ENCODE measurements at places on chromosomes 7 and 10.

DNA sequence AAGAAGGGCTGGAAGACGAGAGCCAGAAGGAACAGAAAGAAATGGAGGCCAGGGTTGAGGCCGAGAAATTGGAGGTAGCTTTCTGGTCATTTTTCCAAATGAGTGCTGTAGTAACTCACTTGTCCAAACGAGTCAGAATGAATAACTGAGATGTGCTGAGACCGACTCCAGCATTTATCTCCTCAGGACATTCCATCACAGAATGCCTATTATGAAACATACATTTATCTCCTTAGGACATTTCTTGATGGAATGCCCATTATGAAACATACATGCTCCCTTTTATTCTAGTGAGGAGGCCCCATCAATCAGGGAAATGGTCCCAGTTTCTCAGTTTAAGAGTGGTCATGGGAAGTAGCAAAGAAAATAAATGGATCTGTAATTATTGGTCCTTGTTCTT lies 16.5 kb downstream of the AVL9 start:
- no peak for DNase-seq

DNA sequence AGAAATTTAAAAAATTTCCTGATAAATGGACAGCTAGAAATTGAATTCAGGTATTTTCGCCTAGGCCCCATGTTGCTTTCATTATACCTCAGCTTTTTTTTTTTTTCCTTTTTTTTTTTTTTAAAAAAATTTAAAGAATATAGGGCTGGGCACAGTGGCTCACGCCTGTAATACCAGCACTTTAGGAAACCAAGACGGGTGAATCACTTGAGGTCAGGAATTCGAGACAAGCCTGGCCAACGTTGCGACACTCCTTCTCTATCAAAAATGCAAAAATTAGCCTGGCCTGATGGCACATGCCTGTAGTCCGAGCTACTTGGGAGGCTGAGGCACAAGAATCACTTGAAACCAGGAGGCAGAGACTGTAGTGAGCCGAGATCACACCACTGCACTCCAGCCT lies 334.0 kb downstream of the SORCS1 start:
- DNase-seq, result no peak

DNA sequence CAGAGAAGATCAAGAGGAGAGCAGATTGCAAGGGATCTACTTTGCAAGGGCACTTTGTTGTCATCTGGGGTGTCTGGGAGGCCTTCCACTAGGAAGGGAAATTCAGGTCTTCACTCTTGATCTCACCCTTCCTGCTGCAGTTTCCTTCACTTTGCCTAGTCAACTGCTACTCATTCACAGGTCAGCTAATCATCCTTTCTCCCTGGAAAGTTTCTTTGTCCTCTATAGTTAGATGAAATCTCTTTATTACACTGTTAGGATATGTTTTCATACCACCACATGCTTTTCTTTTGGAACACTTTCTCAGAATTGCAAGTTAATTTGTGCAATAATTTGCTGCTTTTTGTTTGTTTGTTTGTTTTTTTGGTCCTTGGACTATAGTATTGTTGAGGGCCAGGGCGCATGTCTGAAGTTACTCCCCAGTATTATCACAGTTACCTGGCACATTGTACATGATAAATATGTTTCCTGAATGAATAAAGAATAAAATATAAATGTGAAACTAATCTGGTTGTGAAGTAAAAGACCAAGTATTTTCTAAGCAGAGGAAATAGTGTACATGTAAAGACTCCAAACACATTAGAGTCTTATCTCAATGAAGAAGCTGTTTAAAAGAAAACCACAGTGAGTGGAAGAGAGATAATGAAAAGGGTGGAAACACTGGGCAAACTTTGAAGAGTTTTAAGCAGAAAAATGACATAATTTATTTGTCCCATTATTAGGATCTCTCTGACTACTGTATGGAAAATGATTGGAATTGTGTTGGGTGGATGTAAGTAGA lies 139.9 kb upstream of the DGKB start:
- DNase-seq, result no peak

- DNase-seq, result no peak
Observed at GRCh38 chr7:15848901-15849300, 162.4 kb upstream of the MEOX2 start.

- DNase-seq, result no peak
Observed at GRCh38 chr10:105643660-105644059, 1002.6 kb downstream of the SORCS3 start.

- DNase-seq, result no peak
Observed at GRCh38 chr7:107450970-107451369, 18.9 kb upstream of the GPR22 start.

DNA sequence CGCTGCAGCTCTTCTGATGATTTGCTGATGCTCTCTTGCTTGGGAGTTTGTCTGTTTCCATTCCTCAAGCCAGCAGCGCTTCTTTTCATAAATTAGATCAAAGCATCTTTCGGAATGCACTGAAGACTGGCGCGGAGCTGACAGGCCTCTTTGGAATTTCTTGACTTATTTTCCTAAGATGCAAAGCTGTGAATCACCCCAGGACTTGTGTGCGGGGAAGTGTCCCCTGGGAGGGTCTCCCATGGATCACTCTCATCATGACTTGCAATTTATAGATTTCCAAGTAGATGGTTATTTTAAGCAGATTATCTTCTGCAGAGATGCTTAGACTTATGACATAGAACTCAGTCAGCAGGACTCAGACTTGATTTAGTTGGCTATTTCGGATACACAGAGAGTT lies 467.2 kb downstream of the TCERG1L start:
- DNase-seq, result no peak

- DNase-seq, result no peak
Observed at GRCh38 chr7:65910237-65910636, 37.4 kb downstream of the VKORC1L1 start.

- no peak for DNase-seq
Observed at GRCh38 chr7:73773700-73774517, 3.8 kb upstream of the CLDN3 start.

GRCh38 chr7:47771990-47772360 lies 176.3 kb downstream of the PKD1L1 start:
- DNase-seq, result no peak

DNA sequence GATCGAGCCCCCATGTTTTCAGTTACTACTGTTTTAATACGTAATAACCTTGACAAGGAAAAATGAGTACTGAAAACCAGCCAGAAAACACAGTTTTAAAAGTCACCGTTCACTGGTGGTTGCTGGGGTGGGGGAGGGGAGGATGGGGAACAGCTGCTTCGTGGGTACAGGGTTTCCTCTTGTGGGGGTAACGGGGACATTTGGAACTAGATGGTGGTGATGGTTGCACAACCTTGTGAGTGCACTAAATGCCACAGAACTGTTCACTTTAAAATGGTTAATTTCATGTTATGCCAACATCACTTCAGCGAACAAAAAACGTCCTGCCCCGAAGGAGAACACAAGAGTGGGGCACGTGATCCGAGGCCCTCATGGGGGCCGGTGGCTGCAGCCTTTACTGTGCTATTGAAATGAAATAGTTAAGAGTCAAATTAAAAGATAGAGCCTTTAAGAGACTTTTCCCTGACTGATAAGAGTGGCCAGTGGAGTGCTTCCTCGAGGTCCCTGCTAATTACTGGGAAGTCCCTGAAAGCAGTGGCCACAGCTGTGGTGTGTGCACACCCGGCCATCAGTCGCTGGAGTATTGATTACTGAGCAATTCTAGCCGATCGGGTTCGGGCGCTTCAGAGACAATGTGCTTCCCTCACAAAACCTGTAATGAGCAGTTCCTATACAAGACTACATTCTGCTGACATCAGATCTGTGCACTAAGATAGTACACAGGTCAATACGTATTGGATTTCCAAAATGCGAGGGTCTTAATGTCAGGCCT lies 80.3 kb downstream of the EBF3 start:
- DNase-seq, result no peak

DNA sequence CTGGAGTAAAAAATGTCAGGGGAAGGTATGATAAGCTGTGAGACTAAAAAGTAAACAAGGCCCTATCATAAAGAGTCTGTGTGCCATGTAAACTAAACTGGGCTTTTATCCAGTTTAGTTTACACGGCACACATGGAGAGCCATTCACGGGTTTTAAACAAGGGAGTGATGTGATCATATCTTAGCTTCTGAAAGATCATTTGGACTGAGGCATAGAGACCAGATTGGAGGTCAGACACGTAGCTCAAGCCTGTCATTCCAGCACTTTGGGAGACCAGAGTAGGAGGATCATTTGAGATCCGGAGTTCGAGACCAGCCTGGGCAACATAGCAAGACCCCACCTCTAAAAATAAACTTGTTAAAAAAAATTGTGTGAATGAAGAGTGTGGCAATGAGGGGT lies 50.1 kb downstream of the SKIDA1 start:
- DNase-seq, result no peak

DNA sequence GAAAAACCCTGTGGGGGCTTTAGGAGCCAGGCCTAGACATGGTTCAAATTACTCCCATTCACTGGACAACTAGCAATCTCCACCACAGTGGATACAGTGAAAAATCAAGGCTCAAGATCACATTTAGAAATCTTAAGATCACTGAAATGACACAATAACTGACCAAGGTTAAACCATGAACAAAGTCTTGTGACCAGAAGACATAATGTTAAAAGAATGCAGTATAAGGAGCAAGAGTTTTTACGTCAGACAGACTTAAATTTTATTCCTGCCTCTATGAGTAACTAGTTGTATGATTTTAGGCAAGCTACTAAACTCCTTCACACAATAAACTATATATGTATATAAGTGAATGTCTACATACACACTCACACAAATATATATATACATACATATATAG lies 68.5 kb downstream of the MICU1 start:
- no peak for DNase-seq

DNA sequence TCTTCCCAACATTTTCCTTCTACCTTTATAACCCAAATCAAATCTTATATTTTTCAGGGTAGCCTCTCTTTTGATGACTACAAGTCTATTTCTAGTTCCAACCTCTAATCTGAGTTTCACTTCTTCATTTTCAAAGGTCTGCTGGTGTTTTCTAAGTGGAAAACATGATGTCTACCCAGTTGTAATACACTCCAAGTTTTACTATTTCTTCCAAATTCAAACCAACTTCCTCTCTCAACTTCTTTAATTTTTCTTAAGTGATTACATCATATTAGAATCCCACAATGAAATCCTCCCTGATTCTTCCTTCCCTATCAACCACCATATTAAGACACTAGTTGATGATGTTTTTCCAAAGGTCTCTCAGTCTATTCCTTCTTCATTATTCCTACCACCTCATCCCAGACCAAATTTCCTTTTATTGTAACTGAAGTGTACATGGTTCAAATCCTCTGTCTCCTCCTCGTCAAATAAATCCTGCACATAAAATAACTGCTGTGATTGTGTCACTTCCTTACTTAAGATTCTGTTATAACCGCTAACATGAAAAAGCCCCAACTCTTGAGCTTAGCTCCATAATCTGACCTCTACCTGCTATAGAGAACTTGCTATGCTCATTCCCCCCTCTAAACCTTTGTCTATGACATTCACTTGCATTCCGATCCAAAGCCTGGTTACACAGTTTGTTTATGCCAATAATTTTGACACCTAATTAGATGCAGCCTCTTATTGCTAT lies 12.7 kb downstream of the TAS2R38 start:
- no peak for DNase-seq

DNA sequence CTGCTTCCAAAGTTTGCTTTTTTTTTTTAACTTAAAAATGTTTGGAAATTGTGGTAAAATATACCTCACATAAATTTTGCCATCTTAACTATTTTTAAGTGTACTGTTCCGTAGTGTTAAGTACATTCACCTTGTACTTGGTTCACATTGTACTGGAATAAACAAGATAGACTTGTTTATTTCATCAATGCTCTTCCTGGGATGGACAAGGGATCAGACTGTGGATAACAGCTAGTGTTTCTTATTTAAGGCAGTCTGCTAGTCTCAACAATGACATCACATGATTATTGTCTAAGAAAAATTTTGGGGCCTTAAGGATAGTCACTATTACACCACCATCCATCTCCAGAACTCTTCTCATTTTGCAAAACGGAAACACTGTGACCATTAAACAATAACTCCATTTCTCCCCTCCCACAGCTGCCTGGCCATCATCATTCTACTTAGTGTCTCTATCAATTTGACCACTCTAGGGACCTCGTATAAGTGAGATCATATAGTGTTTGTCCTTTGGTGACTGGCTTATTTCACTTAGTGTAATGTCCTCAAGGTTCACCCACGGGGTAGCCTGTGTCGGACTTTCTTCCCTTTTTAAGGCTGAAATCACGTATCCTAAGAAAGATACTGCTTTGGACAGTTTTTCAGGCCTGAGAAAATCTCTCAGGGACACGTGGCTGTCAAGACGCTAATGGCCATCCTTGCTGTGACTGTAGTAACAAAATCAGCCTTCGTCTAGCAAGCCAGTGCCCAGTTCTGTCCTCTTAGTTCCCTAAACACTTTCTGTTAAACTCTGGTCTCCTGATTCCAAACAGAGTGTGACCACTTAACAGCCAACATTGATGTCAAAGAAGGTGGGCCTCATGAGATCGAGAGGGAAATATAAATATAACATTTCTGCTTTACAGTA lies 305.2 kb downstream of the FRMD4A start:
- DNase-seq, result no peak

DNA sequence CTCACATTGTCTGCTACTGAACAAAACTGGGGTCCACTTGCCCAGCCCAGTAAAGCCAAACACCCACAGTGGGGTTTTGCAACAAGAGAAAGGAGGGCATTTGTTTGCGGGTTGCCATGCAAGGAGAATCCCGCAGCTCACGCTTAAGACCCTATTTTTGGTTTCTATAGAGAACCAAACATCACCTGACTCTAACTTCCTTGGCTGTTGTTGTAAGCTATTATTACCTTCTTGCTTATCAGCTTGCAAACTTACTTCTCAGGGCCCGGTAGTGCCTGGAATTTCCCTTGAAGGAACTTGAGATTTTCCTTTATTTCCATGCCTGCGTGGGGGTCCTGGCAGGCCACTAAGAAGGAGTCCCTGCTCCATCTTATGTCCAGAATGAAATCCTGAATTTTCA lies 20.7 kb downstream of the IFIT3 start:
- no peak for DNase-seq

GRCh38 chr10:95508730-95509129 lies 52.4 kb downstream of the SORBS1 start:
- no peak for DNase-seq

- no peak for DNase-seq
Observed at GRCh38 chr10:96502561-96503282, 11.0 kb downstream of the TLL2 start.

DNA sequence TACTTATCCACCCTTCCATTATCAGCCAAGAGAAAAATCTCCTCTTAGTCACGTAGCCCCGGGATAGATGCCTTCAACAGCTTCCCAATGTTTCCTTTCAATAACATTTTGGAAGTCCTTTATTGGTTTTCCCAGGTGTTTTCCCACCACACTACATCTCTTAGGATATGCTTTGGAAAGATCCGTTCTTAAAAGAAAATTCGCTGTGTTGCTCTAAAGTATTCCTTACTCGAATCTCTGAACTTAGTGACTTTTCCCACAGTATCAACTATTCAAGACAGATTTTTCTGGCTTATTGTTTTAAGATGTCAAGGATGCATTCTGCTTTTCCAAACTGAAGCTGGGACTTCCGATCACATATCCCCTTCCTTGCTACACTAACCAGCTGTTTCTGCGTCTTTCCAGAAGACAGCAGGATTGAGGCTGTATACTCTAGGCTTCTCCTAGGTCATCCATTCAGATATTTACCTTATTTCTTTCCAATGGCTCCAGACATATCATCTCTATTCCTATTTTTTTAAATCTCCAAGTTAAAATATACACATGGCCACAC lies 36.5 kb upstream of the SVIL start:
- no peak for DNase-seq
